ENCODE measurements at places on chromosomes 11 and 22. TPM values are rescaled to one million over a fixed set of nuclear protein-coding genes. Genes with fewer than 3 reads are reported as not detected.

DNA sequence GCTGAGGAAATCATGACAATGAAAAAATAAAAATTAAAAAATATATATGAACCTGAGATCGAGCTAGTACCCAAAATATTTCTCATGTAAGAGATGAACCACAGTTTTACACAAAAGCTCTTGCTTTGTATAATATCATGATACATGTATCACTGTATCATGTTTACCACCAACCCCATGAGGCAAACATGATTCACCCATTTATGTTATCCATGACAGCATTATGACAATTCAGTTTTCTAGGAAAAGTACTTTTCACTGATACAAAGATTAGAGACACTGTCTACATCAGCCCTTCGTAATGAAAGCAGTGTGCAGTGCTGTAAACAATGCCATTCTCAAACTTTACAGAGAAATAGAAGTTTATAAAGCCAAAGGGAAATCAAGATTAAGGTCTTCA lies 852.5 kb upstream of the LRRC4C start:
- no peak for DNase-seq

- peak; percentile 68 for DNase-seq
Measured at GRCh38 chr22:44550711-44551491, 52.9 kb upstream of the RTL6 start.

GRCh38 chr11:18384157-18384641 lies 10.2 kb upstream of the LDHA start:
- DNase-seq = no peak

- DNase-seq = no peak
Measured at GRCh38 chr11:6617315-6617781, 1.9 kb downstream of the TPP1 start.

- no peak for DNase-seq
Measured at GRCh38 chr11:60873533-60873932, 6.2 kb downstream of the ZP1 start.

GRCh38 chr11:32713496-32713895 lies 81.0 kb downstream of the CCDC73 start:
- DNase-seq = peak; percentile 11

DNA sequence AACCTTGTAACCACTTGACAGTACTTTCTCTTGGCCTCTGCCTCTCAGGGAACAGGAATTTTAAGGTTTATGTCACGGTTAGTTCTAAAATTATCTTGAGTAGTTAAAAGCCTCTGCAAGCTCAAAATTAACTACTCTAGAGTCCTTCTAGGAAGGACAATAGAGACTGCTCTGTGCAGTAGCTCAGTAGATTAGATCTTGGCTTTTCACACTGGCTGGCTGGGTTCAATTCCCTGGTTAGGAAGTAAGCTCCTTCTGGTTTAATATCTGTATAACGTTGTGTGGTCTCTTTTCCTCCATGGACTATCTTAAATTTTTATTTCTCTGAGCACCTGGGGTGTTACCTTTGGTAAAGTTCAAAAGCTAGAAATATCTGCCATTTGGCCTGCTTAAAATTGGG lies 109.2 kb downstream of the AASDHPPT start:
- DNase-seq = no peak

DNA sequence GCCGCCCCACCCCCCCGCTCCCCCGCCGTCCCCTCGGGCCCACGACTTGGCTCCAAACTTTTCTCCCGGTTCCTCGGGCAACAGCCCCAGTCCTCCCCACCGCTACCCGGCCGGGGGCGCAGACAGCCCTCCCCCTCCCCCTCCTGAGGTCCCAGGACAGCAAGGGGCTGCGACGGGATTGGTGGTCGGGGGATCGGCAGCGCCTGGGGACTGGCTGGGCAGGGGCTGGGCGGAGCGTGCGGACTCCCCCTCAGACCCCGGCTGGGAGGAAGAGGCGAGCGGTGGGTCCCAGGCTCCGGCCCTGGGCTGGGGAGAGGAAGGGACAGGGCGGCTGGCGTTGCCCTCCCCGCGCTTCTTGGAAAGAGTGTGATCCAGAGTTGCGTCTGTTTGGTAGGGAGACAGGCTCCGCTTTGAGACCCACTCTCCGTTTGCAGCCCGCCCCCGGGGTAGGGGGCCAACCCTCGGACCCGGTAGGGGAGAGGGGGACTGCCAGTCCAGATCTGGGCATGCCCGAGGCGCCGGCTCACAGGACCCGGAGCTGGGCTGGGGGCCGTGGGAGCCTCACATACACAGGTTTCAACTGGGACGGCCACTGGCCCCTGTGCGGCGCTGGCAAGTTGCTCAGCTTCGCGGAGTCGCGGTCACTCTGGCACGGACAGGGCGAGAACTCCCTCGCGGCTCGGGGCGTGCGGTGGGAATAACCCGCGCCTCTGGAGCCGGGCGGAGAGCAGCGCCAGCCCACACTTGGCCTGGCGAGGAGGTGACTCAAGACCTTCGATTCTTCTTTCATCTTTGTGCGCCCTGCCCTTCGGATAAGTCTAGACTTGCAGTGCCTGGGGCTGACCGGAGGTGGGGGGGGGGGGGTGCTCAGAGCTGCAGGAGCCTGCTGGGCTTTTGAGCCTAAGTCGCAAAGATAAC lies 999 bp downstream of the TSKU start:
- peak; percentile 29 for DNase-seq

GRCh38 chr22:44214764-44215163 lies 34.0 kb downstream of the PARVG start:
- no peak for DNase-seq

The GGTLC3 gene
- not detected for total RNA-seq

The OR51A7 gene
- total RNA-seq = not detected

The ANGPTL5 gene
- not detected for total RNA-seq

The ADAMTS15 gene
- total RNA-seq = not detected

The P2RY6 gene
- not detected for total RNA-seq

The KRTAP5-8 gene
- total RNA-seq = not detected

The CNTN5 gene
- not detected for total RNA-seq

The VWA5A gene
- total RNA-seq = 8.8 TPM

All from activated CD4-positive, alpha-beta T cell treated with anti-CD3 and anti-CD28 coated beads for 36 hours (primary cell).